ENCODE measurements at places on chromosomes 4 and X.

- peak; percentile 85 for DNase-seq
Observed at GRCh38 chr4:28451346-28451745, 1590.7 kb downstream of the STIM2 start.

DNA sequence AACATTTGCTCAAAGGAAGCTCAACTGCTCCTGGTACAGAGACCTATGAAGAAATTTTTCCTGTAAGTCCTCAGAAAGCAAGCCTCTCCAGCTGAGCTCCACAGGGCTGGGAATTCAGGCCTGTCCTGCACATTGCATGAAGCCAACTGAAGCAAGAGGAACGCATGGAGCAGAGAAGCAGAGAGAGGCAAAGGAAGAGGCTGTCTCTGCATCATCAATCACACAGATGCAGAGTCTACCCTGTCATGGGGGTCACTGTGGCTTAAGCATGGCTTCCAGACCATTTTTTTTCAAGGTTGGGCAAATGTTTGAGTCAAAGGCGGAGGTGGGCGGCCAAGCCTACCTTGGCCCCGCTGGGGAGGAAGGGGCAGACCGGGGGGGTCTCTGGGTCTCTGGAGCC is 110.3 kb upstream of the MSX1 start:
- no peak for DNase-seq

- peak; percentile 85 for DNase-seq
Observed at GRCh38 chr4:163565226-163566135, 71.0 kb downstream of the TMA16 start.

DNA sequence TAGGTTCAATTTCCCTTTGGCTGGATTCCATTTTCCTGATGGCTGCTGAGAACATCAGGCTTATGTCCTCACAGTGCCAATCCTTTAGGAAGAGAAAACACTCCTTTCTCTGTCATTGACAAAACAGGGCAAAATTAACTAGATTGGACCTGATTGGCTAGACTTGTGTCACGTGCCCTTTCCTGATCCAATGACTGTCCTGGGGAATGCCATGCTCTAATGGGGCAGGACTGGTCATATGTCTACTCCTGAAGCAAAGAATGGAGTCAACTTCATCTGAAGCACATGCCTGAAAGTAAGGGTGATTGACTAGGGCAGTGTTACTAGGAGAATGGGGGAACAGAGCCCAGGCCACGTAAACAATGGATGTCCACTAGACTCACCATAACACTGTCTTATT is 220.4 kb downstream of the KDR start:
- DNase-seq, result no peak

DNA sequence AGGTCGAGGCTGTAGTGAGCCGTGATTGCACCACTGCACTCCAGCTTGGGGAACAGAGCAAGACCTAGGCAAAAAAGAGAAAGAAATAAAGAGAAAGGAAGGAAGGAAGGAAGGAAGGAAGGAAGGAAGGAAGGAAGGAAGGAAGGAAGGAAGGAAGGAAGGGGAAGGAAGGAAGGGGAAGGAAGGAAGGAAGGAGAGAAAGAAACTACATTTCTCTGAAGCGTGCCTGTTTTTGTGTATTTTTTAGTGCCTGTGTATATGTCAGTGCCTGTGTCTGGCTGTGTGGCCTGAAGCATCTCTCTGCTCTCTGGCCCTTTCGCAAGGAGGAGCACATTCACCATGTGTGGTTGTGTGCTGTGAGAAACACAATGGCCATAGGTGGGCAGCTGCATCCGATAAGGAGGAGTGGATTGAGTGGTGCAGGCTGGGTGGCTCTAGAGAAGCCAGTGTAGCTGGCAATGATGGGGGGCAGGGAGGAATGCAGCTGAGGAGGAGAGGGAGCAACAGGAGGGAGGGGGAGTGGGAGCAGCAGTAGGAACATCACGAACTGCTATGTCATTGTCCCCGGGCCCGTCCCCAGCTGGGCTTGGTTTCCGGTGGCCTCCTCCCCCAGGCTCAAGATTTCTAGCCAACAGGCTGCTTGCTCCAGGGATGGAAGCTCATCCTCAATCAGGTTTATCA is 11.4 kb downstream of the SYN1 start:
- no peak for DNase-seq

DNA sequence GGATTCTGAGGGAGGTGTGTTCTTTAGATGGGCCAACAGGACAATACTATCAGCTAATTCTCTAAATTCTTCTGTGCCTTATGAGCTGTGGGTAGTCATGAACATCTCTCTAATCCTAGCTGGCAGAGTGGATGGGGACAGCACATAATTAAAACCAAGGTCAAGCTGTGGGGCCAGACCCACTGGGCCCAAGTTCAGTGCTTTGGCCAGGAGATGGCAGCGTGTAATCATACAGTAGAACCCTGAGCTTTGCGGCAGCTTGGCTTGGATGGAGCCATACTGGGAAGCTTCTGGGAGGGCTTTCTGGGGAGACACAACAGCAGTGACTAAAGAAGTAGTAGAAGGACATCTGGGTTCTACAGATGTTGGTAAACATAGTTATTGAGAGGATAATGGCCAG is 140.3 kb upstream of the CXCL13 start:
- DNase-seq, result peak; percentile 6

- DNase-seq, result no peak
Observed at GRCh38 chrX:41671082-41671481, 17.7 kb upstream of the GPR34 start.

GRCh38 chr4:75699299-75699698 is 25.1 kb upstream of the USO1 start:
- DNase-seq, result no peak

DNA sequence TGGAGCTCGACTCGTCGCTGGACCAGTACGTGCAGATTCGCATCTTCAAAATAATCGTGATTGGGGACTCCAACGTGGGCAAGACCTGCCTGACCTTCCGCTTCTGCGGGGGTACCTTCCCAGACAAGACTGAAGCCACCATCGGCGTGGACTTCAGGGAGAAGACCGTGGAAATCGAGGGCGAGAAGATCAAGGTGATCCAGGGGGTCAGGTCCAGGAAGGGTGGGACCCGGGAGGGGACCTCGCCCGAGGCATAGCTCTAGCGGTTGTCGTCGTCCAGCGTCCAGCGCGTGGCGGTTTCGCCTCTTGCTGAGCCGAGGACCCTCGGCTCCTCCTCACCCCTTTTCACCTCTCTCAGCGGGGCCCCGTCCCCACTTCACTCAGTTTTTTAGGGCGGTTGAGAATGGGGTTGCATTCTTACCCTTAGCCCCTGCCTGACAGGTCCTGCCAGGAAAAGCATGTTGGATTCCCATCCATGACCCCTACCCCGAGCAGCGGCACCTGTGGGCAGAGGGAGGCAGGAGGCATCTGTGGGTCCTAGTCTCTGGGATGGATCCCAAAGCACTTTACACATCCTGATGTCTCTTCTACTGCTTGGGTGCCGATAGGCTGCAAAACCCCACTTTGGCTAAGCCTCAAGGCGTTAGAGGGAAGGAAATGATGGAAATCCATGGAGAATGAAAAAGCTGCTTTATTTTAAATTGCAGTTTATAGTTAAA is 524 bp downstream of the RAB33A start:
- peak; percentile 14 for DNase-seq

DNA sequence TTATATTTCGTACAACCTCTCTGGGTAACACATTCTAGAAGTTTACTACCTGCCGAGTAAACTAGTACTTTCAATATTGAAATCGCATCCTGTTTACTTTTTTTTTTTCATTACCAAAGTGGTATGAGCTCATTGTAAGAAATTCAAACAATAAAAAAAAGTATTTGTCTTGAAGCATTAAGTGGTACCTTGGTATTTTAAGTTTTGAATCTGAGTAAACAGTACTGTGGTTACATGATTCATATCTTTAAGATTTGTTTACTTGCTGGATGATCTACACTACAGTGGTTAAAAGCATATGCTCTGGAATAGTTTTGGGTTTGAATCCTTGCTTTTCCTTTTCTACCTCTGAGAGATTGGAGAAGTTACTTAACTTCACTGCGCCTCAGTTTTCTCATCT is 3.8 kb upstream of the MMGT1 start:
- DNase-seq, result no peak

- DNase-seq, result peak; percentile 39
Observed at GRCh38 chrX:71917621-71918343, 7.1 kb downstream of the NHSL2 start.

DNA sequence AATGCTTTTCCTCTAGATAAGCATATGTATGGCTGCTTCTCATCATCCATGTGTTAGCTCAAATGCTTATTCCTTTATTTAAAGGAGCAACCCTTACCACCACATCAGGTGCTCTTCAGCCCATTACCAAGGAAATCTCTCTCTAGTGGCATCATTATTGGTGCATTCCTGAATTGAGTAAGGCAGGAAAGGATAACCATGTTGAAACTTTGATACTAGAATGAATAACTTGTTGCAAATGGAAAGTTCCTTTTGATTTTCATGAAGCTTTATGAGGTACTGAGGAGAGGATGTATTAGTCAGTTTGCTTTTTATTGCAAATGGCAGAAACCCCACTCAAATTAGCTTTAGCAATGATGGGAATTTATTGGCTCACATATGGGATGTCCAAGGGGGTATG is 212.3 kb upstream of the FGF13 start:
- DNase-seq, result no peak

DNA sequence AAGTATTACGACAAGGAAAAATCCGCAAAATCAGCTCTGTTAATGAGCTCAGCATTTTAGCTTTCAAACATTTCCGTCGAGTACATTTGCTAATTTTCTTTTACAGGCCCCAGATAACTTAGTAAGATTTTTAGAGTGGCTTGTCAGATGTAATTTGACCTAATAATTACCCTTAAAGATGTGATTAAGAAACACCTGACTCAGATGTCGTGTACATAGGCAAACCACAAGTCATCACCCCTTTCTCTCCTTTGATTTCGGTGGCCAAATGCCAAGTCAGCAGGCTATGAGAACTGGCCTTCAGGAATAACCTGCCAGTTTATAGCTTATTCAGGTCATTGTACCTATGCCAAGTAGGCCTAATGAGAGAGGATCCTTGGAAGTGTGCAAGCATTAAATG is 369.6 kb downstream of the PCDH7 start:
- DNase-seq, result peak; percentile 72

- DNase-seq, result no peak
Observed at GRCh38 chrX:46876901-46877300, 35.3 kb upstream of the JADE3 start.

DNA sequence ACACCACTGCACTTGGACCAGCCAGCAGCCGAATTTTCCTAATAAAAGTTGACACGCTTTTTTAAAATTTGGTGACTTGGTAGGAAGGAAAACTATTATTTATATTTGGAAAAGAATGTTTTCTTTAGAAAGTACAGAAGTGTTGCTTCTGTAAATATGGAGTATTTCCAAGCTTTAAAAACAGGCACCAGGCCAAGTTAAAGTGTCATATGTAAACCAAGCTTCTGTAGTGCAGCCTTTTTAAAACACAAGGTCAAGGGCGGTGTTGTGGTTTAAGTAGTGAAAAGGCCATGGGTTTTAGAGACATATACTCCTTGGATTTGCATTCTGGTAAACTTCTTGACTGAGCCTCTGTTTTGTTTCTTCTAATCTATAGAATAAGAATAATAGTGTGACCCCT is 62.7 kb downstream of the TRIM2 start:
- no peak for DNase-seq

GRCh38 chr4:153113838-153114105 is 90.5 kb upstream of the TRIM2 start:
- DNase-seq, result no peak

- peak; percentile 78 for DNase-seq
Observed at GRCh38 chr4:77052352-77052751, 23.4 kb downstream of the CCNI start.

DNA sequence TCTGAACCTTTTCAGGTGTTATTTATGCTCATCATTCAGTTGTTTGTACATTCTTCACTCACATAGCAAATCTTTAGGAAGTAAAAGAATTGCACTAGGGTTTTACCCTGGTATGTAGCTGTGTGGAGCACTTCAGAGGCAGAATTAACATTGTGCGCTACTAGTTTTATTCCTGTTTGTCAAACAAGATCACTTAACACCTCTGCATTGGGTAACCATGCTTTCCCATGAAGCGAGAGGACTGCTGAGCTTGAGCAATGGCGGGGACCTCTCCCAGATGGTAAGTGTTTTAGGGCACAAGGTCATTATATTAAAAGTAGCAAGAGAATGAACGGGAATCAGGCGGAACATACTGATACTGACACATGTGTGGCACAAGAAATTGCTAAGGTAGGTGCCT is 59.2 kb downstream of the SHROOM3 start:
- DNase-seq, result no peak

DNA sequence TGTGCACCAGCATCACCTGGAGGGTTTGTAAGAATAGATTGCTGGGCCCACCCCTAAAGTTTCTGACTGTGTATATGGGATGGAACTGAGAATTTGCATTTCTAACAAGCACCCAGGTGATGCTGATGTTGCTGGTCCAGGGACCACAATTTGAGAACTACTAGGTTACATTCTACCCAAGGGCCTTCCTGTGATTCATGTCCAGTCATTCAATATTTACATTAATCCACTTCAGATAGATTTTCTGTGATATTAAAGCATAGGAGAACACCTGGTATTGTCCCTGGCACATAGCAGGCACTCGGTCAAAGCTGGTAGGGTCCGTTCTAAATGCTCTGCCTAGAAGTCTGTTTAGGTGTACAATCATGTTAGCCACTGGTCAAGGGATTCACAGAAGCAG is 19.5 kb upstream of the XPNPEP2 start:
- no peak for DNase-seq

DNA sequence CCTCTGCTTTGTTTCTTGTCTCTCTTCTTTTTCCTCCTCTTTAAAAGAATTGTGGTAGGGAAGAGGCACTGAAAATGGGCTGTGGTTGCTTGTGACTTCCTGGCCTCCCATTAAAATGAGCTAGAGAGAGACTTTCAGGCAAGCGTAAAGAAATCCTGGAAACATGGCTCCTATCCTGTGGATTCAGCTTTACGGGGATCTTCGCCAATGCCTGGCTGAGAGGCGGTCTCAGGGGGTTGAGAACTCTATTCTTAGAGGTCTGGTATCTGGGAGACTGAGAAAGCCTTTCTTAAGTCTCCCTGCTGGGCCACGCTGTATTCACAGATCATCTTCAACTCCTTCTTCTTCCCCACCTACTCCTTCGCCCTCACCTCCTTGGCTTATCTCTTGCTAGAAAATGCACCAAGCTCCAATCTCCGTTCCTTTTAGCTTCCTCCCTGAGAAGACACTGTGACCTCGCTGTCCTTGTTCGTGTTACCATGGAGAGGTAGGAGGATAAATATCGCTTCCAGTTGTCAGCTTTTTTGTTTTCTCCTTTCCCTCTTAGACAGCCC is 542 bp upstream of the KLF8 start:
- no peak for DNase-seq

- no peak for DNase-seq
Observed at GRCh38 chr4:113316879-113317278, 267.4 kb downstream of the ANK2 start.

GRCh38 chr4:64682946-64683345 is 273.7 kb upstream of the TECRL start:
- DNase-seq, result no peak

DNA sequence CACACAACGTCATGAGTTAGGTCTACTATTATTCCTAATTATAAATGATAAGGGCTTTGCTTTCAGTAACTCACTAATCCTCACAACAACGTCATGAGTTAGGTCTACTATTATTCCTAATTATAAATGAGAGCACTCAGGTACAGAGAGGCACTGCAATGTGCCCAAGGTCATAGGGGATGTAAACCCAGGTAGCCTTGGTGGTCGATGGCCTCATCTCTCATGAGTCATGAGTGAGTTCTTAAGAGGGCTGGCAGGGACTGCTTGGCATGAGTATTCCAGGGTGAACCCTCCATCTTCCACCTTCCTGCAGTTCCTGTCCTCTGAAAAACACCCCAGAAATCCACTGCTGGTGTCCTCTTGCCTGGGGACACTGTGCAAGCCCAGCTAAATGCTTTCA is 317.1 kb downstream of the STK32B start:
- no peak for DNase-seq

Data from NCI-H82 (cell line).